Stimulated activated CD4-positive, alpha-beta T cell treated with anti-CD3 and anti-CD28 coated beads, TNF-alpha, amount 100 ng/mL, for 48 hours (primary cell): ENCODE measurements at places on chromosomes 3 and 15.
A peak's percentile ranks its signal among the peaks of the same experiment; 100 is the strongest.

GRCh38 chr3:186997061-186997460, 66.7 kb downstream of the ST6GAL1 start:
- no peak for DNase-seq

GRCh38 chr3:25566358-25566920, 98.3 kb downstream of the TOP2B start:
- DNase-seq = no peak

- DNase-seq = no peak
Measured at GRCh38 chr15:80203361-80203885, 48.6 kb downstream of the CTXND1 start.

GRCh38 chr3:194808640-194809097, 123.0 kb downstream of the FAM43A start:
- DNase-seq = no peak

- DNase-seq = no peak
Measured at GRCh38 chr3:179801263-179801662, 148.4 kb downstream of the USP13 start.

DNA sequence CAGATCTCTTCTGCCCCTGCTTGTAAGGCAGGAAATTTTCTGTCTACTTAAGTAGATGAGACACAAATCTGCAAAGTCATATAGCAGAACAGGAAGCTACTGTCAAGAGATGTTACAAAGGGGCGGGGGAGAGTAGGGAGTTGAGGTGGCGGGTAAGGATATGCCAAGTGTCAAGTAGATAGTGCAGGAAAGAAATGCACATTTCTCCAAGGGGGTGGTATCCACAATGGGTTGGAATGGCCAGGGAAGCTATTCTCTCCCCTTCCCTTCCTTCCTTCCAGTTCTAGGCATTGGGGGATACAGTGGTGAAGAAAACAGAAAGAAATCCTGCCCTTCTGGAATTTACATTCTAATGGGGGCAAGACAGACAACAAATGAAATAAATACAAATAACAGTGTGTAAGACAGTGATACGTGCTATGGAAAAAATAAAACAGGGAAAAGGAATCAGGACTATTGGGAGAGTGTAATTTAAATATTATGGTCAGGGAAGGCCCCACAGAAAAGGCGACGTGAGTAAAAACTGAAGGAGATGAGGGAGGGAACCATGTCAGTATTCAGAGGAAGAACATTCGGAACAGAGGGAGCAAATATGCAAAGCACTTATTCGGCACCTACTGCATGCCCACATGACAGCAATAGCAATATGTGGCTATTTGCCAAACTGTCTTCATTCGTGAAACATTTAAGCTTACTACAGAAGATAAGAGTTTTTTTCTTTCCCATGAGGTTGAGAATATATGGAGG, 42.8 kb upstream of the RNU6-1 start:
- DNase-seq = no peak

DNA sequence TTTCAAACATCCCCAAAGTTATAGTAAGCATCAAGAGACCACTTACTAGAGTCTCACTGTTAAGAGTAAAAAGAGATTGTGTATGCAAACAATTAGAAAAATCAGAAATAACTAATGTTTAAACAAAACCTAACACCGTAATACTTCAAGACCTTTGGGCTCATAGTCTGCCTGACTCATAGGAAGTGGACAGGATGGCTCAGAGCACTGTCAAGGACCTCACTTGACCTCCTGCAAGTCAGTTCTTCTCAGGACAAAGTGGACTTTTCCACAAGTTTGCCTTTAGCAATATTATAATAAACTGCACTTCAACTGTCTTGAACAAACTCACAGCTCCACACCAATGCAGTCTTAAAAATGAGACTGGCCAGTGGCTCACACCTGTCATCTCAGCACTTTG, 34.8 kb downstream of the IL12A start:
- no peak for DNase-seq

GRCh38 chr3:178684881-178685590, 148.8 kb downstream of the KCNMB2 start:
- no peak for DNase-seq

- DNase-seq = no peak
Measured at GRCh38 chr3:168968609-168969008, 694.9 kb downstream of the MECOM start.

DNA sequence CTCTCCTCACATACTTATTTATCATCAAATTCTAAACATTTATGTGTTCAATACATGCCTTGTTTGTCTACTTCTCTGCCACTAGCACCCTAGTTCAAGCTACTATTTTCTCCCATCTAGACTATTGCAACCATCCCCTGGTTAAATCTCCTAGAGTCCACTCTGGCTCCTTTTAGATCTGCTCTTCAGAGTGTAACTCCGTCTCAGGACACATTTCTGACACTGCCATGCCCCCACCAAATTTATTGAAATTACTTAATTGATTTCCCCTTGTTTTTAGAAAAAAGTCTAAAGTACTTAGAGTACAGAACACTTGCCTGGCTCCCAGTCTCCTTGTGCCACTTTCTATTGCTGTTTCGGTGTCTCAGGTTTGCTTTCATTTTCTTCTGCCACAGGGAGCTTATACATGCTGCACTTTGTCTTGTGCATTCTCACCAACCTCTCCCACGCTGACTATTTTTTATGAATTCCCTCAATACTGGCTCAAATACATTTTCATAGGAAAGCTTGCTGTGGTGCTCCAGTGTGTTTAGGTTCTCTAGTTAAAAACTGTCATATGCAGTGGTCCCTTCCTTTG, 792.3 kb downstream of the DIPK2A start:
- no peak for DNase-seq

GRCh38 chr15:69402816-69403215, 11.3 kb upstream of the KIF23 start:
- no peak for DNase-seq

- DNase-seq = no peak
Measured at GRCh38 chr15:42035435-42035761, 14.6 kb upstream of the PLA2G4E start.

DNA sequence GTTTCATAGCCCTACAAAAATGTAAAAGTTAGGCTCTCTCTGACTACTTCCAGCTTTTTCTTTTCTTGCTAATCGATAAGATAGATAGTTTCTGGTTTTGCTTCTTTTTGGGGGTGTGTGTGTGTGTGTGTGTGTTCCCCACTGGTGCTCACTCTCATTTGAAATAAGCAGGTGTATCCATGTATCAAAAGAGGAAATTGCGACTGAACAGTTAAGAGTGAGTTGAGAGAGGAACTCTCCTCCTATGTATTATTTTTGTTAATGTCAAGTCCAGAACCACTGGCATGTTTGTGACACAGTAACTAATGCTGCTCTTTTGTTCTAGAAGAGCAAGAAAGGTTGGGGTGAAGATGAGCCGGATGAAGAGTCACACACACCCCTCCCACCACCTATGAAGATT, 96.7 kb upstream of the UMPS start:
- no peak for DNase-seq

DNA sequence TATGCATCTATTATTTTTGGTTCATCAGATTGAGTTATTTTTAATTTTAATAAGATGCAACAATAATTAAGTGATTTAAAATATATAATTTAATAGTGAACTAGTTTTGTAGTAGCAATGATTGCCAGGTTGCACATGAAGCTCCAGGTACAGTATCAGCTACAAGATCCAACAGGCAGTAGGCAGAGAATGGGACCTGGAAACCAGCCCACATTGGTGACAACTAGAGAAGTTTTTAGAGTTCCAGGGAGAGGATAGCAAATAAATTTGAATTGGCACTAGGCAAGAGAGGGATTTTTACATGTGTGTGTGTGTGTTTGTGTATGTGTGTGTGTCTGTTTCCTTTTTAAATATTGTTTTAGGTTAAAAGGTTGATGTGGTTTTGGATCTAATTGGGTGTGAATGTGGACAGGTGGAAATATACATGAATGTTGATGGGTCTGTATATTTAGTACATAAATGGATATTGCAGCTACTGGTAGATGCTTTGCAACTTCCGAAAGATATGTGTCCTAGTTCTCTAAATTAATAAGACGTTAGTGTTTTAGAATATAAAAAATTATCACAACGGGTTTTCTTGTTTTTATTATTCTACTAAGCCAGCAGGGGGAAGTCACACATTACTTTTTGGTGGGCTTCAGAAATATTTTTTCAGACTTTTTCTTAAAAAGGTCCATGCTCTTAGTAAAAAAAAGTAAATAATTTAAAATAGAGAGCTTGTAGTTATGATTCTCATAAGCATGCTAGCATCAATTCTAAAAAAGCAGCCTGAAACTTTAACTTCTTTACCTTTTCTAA, 110.1 kb upstream of the GBE1 start:
- DNase-seq = no peak

- no peak for DNase-seq
Measured at GRCh38 chr3:21013566-21013965, 737.4 kb downstream of the ZNF385D start.

DNA sequence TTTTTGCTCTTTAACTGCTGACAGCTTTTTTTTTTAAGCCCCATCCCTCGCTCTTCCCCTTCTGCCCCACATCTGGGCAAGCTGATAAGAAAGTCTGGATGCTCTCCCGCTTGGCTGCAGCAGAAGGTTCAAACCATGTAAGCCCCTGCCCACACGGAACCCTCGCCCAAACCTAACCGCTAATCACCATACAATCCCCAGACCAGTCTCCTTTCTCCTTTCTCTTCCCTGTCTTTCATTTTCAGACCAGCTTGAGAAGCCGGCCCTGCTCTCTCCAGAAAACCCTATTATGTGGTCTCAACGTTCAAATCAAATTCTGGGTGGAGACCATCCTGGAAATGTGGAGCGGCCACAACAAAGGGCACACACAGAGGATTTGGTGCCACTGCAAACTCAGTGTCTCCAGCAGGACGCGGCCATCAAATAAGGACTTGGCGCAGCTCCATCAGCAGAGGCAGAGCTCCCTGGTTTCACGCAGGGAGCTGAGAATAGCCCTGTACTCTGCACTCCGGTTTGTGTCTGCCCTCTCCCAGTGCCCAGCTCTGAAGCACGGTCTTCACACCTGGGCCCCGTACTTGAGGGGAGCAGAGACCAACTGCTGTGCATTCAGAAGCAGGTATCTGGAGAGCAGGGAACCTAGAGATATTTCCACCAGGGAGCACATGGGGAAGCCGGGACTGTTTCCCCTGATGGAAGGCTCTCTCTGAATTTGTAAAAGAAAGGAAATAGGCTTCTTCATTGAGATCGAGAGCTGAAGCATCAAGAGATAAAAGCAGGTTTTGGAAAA, 92.6 kb downstream of the XXYLT1 start:
- no peak for DNase-seq

GRCh38 chr3:16086690-16087089, 87.8 kb upstream of the GALNT15 start:
- DNase-seq = no peak

GRCh38 chr3:185152410-185153170, at the start of gene C3orf70:
TSS of gene C3orf70 (minus strand) at chr3:185153060. CDS start at chr3:185152823, 237 bp downstream.
- peak; percentile 8 for DNase-seq

DNA sequence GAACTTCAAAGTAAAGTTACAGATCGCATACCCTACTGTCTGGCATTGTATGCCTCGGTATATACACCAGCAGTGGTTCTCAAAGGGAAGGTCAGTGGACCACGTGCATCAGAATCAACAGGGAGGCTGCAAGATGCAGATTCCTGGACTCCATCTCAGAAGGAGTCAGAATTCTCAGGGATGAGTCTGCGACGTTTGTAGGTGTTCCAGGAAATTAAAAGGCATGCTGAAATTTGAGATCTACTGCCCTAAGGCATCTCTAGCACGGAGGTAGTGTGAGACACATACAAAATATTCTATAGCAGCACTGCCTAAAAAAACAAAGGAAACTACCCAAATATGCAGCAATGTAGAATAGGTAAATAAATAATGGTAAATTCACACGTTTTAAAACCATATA, 136.8 kb upstream of the BNIP2 start:
- DNase-seq = no peak

DNA sequence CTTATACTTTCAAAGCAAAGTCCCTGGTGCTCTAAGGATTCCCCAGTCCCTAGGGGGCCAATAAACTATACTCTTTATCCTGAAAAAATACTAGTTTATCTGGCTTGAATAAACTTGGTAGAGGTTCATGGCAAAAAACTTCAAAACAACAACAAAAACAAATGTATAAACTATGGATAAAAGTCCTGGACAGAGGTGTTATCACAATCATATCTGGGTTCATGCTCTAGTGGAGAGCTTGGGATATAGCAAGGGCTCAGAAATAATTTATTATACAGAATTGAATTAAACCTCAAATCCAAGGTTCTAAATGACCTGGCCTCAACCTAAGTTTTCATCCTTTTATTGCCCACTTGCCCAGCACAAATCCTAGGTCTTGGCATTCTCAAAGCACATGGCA, 98.6 kb upstream of the TRIM42 start:
- no peak for DNase-seq

DNA sequence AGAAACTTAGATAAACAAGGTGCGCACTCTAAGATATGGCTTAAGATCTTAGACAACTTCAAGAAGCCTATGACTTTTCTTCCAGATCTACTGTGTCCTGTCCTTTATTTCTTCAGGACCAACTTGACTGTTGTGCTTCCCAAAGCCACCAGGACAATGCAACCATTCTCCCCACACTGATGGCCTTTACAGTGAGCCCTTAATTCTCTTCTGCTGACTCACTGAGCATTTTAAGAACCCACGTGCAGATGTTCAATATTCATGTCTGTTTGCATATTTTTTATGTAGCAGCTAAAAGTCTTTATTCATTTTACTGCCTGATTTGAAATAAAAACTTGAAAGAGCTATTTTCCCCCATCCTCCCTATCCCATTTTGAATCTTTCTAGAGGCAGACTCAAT, 103.3 kb upstream of the SLC2A2 start:
- DNase-seq = no peak
